ENCODE measurements at places on chromosomes 1 and 21.
A peak's percentile ranks its signal among the peaks of the same experiment; 100 is the strongest.

- no peak for DNase-seq
Measured at GRCh38 chr1:41482001-41482765, 2.3 kb downstream of the EDN2 start.

- DNase-seq, result no peak
Measured at GRCh38 chr1:39170731-39171667, 33.5 kb upstream of the MACF1 start.

DNA sequence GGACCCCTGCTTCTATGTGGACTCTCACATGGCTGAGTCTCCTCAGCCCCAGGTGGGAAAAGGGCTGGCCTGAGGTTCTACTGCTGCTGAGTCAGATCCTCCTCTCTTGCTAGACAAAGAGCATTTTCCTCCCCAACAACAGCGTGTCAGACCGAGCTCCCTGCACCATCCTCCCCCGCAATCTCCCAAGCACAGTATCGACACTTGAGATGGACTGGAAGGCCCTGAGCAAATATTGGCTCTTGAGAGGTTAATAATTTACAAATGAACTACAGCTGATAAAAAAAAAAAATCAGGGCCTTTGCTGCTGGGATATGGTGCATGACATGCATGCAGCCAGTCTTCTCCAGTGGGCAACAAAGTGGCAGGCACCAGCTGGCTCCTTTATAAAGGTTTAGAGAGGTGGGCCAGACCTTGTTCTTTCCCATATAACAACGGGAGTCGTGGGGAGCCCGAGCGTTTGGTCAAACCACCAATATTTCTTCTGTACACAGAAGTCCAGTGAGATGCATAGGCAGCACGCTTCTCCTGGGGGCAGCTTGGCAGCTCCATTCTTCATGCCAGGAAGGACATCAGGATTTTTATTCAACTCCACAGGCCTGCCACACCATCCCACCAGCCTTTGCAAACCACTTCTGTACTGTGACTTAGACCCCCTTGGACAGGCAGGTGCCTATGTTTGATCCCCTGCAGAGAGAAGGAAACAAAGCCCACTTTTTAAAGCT is 55.4 kb upstream of the CAMK1G start:
- DNase-seq, result no peak

GRCh38 chr1:226810681-226811080 is 59.7 kb upstream of the PSEN2 start:
- DNase-seq, result no peak

DNA sequence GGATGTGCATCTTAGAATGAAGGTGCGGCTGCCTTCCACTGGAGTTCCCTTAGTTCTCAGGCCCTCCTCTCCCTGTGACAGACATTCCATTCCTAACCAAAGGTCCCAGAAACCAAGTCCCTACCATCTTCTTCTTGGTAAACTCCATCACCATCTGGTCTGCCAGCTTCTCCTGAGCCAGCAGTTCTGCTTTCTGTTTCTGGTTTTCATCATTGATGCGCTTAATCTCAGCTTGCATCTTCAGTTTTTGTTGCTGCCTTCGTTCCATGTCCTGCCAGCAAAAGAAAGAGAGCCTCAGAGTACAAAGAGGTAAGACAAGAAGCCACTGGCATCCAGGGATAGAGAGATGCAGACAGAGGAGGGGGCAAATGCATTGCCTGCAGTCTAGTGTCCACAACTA is 18.0 kb upstream of the VSIG8 start:
- no peak for DNase-seq

GRCh38 chr1:78688697-78689096 is 39.1 kb downstream of the IFI44 start:
- no peak for DNase-seq

DNA sequence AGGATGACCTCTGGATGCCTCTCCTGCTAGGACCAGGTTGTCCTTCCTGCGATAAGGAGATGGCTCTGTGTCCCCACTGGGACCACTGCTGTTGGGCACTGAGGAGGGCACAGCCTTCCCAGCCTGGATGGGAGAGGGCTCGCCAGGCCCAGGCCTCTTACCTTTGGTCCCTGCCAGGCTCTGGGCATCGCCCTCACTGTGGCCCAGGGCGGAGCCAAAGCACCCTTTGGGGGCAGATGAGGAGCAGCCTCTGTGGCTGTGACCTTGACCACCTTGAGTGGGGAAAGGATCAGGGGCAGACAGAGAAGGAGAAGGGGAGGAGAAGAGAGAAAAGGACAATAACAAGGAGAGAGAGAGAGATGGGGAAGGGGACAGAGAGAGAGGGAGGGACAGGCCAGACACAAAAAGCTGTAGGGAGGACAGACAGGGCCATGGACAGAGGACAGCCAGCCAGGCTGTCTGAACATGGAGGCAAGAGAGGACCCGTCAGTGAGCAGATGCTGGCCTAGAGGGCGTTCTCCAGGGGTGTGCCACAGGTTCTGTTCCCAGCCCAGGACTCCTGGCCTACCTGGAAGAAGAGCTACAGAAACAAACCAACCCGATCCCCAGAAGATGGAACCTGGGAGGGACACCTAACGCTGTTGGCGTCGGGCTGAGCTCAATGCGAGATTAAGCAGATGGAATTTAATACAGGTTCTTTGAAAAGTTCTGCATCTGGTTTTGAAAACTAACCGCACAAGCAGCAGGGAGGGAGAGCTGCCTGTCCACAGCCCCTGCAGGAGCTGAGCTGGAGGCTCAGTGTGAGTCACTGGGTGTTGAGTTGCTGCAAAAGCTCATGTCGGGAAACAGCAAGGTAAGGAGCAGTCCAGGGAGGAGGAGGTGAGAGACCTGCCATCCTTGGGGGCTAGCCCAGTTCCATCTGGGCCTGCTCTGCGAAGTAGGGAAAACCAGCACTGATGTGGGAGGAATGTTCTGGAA is 262.1 kb downstream of the PTPRU start:
- no peak for DNase-seq

DNA sequence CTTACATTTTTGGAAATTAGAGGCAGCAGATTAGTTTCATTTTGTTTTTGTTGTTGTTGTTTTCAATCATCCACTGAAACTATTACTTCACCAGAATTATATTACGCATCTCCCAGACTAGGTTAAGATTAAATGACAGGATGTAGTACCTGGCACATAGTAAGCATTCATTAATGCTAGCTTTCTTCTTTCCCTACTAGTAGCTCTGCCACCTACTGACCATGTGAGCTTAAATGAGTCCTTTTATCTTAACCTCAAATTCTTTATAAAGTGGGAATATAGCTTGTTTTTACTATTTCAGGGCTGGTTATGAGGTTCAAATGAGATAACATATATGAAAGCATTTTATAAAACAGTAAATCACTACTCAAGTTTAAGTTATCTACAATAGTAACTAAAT is 10.2 kb upstream of the ASPM start:
- DNase-seq, result no peak

DNA sequence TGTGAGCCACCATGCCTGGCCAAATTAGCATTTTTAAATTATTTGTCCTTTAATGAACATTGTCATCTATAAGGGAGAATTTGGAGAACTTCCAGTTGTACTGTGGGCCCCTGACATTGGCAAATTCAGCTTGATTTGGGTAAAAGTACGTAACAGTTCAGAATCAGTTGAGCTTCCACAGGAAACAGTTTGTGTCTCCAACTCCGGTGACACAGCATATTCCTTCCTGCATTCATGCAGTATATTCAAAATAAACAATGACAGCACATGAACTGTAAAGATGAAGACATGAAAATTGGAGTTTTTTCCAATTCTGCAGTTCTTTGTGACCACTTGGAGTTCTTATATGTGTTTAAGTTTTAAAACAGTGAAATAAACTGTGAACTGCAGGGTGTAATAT is 28.2 kb downstream of the RNF220 start:
- peak; percentile 6 for DNase-seq

DNA sequence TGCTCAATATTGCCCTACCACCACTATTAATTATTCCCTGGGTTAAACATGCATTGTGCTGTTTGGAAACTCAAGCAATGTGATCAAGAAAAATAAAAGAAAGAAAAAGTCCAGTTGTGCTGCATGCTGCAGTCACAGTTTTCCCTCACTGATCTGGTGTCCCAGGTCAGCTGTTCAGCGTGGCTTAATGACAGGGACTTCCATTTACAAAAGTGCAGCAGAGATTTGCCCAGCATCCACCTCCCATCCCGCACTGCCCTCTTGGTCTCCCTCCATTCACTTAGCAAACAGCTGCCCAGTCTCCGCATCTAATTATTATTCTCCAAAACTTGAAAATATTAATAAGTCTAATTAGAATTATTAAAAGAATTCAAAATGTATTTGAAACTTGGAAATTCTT is 2.0 kb upstream of the OR2T4 start:
- no peak for DNase-seq

DNA sequence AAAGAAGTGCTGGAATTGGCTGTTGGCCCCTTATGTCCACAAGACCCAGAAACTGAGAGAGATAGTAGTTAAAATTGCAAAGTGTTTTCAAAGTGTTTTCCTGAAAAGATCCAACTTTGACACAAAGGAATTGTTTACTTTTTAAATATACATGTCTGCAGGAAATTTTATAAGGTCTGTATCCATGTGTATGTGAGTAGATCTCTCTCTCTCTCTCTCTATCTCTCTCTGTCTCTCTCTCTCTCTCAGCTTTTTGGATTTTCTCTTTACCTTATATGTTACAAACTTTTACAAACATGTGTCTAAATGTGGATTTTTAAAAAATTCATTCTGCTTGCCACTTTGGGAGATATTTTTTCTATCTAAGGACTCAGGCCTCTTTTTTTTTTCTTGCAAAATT is 358.6 kb downstream of the SIPA1L2 start:
- no peak for DNase-seq

DNA sequence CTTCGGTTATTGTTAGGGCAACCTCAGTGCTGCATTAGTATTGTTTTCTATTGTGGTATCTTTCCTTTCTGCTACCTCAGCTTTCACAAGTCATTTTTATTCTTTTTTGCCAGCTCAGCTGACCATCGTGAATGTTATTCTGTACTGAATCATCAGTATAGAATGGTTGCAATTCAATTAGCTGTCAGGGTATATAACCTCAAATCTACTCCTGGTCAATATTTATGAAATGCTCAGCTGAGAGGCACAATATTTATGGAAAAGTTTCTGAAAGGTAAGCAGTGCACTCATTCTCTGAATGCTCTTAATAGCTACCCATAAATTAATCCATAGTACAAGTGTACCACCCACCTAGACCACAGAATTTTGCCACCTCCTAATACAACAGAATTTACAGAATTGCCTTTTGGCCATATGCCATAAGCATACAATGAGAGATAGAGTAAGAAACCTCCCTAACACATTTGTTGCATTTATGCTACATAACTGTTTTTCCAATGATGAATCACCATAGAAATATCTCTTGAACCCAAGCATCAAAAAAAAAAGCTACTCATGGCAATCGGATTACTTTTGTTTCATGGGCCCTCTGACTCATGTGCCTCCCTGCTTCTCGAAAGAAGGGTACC is 732.6 kb upstream of the CHRM3 start:
- DNase-seq, result no peak

DNA sequence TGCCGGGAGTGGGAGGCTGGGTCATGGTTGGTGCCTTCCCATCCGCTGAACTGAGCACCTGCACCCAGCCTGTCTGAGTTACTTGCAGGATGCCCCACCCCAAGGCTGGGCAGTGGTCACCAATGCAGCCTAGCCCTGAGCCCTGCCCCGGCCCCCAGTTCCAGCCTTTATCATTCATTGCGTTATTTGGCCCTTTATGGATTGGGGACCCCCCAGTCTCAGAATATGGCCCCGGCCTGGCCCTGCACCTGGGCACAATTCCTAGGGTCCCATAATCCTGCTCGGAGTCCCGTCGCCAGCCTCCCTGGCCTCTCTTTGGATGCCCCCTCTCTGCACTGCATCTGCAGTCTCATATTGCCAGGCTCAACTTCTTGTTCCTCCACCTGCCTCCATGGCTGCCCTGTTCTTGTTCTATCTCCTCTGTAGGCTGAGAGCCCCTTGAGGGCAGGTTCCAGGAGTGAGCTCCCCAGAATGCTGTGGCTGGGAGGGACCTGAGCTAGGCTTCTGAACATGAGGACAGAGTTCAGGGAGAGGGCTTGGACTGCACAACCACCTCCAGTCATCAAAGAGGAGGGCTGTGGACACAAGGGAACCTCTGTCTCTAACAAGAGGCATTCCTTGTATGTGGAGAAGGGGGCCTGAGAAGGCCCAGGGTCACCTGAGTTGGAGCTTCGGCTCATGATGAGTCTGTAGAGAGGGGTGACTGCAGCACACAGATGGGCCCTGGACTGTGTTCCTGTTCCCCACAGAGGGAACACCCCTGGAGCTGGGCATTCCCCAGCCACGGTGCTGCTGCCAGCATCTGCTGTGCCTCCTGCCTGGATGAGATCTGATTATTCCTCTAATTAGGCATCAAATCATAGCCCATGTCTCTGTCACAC is 1.1 kb upstream of the KNCN start:
- DNase-seq, result no peak

- no peak for DNase-seq
Measured at GRCh38 chr1:76293831-76294230, 219.3 kb downstream of the ST6GALNAC3 start.

- DNase-seq, result peak; percentile 42
Measured at GRCh38 chr1:1402072-1402900, 3.2 kb upstream of the CCNL2 start.

- DNase-seq, result no peak
Measured at GRCh38 chr1:173917149-173917548, at the start of gene SERPINC1. Gene SERPINC1, minus strand, starts transcription at chr1:173917327. Its CDS starts 68 bp downstream, at chr1:173917259.

DNA sequence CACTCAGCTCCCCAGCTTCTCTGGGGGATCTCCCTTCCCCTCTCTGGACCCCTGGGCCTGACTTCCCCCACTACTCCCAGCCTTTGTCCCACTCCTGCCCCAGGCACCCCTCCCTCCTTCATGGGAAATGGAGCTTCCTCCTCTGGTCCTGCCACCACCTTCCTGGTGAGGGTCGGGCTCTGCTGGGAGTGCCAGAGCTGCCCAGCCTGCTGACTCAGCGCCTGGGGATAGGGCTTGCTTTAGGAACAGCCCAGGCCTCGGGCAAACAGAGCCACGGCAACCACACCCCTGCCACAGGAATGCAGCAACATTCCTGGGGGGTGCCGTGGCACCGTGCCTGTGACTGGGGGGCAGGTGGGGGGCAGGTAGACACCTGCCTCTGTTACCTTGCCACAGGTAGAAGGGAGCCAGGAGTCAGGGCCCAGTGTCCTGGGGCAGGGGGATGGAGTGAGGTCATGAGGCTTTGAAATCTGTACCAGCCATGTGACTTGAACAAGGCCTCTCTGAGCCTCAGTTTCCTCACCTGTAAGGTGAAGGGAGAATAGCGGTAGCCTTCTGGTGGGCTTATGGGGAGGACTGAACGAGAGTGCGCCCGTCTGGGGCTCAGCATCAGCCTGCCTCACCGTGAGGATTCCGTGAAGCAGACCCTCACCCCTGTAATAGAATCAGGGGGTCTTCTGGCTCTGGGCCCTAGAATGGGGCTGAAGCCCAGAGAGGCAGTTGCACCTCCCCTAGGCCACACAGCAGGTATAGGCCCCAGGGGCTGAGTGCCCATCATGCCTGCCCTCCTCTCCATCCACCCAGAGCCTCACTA is 17.8 kb upstream of the EPHA2 start:
- DNase-seq, result no peak

- DNase-seq, result no peak
Measured at GRCh38 chr1:167473761-167474160, 44.6 kb downstream of the CD247 start.

GRCh38 chr1:9038881-9039760 is 12.9 kb upstream of the SLC2A7 start:
- no peak for DNase-seq

- DNase-seq, result no peak
Measured at GRCh38 chr21:34845521-34846451, 177.0 kb downstream of the CLIC6 start.

GRCh38 chr1:198003468-198003867 is 86.3 kb downstream of the LHX9 start:
- no peak for DNase-seq

- DNase-seq, result no peak
Measured at GRCh38 chr21:15015622-15016471, 49.0 kb downstream of the NRIP1 start.

- DNase-seq, result peak; percentile 82
Measured at GRCh38 chr1:51214615-51215131, 21.4 kb upstream of the RNF11 start.

All from AML-193 (cell line).